ENCODE measurements at places on chromosomes 5 and 9.

DNA sequence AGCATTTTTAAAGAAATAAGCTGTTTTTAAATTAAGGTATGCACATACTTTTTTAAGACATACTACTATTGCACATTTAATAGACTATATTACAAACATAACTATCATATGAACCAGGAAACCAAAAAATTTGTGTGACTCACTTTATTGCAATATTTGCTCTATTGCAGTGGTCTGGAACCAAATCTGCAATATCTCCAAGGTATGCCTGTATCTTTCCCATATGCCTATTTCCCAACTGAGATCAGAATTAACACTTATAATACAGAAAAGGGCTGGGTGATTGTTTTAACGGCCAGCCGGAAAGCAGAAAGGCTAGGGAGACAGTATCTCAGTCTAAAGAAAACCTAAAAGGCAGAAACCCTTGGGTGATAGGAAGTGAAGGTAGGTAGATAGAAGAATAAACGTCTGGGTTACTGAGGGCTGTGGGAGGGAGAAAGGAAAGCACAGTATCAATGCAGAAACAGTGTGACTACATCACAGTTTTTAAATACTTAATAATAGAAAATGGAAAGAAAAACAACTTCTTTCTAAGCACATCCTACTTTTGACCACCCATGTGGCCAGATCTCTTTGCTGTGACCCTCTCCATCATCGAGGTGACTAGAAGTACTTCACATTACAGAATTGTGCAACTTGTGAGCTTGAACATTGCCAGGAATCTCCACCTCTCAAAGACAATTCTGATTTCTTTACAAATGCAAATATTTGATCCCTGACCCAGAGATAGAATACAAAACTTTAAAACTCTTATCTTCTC lies 126.4 kb downstream of the LPAR1 start:
- DNase-seq: peak; percentile 86

- no peak for DNase-seq
Measured at GRCh38 chr9:120071760-120072159, 508.2 kb downstream of the CDK5RAP2 start.

- no peak for DNase-seq
Measured at GRCh38 chr5:133390416-133391353, 221.7 kb downstream of the FSTL4 start.

- DNase-seq: no peak
Measured at GRCh38 chr9:842635-843426, 1.3 kb downstream of the DMRT1 start.

- no peak for DNase-seq
Measured at GRCh38 chr5:172170251-172170701, 17.7 kb downstream of the STK10 start.

DNA sequence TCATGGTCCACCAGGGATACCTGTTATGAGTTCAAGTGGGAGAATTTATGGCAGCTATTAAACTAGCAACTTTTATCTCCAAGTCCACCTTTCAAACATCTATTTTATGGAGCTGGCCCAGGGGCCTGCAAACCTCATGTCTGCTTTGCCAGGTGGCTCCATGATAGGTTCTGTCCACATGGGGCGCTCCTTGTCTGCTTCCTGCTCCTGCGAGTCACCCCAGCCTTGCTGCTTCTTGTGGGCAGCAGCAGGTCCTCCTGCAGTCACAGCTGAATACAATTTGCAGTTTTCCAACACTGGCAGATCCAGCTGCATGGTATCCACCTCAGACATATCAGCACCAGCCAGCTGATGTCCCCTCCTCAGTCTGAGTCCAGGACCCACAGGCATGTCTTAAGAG lies 39.6 kb upstream of the FRRS1L start:
- DNase-seq: no peak

GRCh38 chr9:77194423-77194822 lies 17.1 kb downstream of the VPS13A start:
- DNase-seq: peak; percentile 3

GRCh38 chr5:103783669-103784068 lies 221.1 kb upstream of the NUDT12 start:
- no peak for DNase-seq

All from amniotic epithelial cell (primary cell).